ENCODE measurements at places on chromosomes 2 and 18.

DNA sequence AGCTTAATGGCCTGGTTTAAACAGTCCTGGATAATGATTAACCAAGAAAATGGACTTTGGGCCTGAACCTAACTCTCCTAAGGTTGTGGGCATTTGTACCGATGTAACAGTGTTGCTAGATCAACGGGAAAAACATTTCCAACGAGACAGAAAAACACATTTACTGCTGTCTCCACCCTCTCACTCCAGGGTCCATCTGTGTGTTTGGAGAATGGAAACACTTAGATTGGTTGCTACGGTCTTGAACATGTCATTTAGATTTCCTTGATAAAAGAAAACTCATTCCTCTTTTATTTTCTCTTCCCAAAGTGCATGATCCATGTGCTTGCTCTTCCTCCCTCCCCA lies 88.0 kb downstream of the SOCS6 start:
- no peak for DNase-seq

- DNase-seq = no peak
Observed at GRCh38 chr18:9619056-9619455, 4.7 kb upstream of the PPP4R1 start.

DNA sequence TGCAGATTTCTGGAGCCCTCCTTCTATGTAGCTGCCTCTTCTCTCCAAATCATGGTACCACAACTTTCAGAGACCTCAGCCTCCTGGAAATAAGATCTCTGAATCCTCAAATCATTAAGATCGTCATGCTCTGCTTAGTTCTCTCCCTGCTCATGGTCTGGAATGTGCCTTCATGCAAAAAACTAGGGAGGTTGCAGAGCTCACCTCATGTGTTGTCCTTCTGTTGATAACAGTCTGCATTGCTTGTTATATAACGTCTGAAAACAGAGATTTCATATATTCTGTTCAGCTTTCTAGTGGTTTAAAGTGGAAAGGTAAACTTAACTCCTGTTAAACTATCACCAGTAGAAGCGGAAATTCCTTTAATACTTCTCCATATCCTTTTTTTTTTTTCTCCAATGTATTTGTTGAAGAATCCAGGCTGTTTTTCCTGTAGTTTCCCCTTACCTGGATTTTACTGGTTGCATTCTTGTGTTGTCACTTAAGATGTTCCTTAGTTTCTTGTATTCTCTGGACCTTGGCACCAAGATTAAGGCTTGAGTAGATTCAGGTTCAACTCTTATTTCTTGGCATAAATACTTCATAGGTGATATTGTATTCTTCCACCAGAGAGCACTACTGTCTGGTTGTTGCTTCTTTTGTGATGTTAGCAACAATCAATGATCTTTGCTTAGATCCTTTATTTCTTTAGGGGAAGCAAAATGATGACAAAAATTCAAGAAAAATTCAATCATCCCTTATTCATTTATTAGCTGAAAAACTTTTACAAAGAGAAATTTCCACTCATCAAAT lies 211.3 kb downstream of the LOXHD1 start:
- no peak for DNase-seq

- DNase-seq = no peak
Observed at GRCh38 chr2:210224941-210225672, at the start of gene ACADL. Gene ACADL (minus strand): TSS chr2:210225447. CDS start chr2:210225263, 184 bp downstream.

GRCh38 chr2:215635071-215635787 lies 199.4 kb upstream of the FN1 start:
- DNase-seq = no peak

Data from fibroblast of skin of left quadriceps (primary cell).